NT2/D1 (cell line): ENCODE measurements at places on chromosomes 4 and X.

- DNase-seq, result no peak
These were observed 21.0 kb upstream of the TBC1D14 start for GRCh38 chr4:6888506-6889071.

GRCh38 chr4:7818399-7818911 is 121.2 kb downstream of the AFAP1 start:
- no peak for DNase-seq

- no peak for DNase-seq
These were observed 8.0 kb downstream of the OPRPN start for GRCh38 chr4:70405765-70406164.

- DNase-seq, result no peak
These were observed 9.7 kb upstream of the MAGEA4 start for GRCh38 chrX:151902813-151903591.

DNA sequence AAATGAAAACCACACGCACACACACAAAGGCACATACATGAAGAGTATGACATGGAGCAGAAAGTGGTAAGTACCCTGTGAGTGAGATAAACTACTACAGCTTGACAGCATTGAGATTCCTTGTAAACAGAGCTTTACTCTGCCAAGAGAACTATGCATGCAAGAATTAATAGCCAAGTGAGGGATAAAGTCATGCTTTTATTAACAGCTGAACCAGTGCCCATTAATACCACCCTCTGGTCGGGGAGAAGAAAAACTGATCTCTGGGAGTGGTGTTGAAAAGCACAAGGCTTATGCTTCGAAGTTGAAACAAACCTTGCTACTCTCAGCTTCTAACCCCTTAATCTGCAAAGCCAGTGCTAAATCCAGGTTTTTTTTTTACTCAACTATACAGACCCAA is 95.9 kb upstream of the C1QTNF7 start:
- DNase-seq, result no peak

DNA sequence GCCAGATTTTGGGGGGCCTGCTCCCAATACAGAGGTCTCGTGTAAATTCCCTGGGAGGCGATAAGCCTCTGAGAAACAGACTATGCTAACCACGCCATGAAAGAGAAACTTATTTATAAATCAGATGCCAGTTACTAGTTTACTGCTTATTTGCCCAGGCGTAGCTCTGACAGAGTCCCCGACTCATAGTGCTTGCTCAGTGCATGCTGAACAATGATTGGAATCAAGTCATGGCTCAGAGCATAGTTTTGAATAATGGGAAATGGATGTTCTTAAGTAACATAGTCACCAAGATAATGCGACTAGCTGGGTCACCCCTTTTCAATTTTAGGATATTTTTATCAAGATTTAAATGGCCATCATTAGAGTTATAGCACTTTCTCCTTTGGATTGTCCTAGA is 39.9 kb downstream of the HTT start:
- no peak for DNase-seq

DNA sequence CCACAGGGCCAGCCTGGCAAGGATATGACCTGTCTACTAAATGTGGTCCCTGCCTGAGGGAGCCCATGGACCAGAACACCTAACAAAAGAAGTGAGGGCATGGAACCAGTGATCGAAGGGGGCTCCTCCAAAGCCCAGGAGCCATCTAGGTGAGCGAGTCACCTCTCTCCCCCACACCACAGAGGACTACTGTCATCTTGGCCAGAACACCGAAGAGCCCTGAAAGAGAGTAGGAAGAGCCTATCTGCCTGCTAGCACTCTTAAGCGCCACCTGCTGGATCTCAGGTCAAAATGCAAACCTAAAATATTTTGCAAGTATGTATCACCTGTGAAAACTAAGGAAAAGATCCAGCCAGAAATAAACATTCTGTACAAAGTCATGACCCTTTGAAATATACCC is 137.9 kb upstream of the ZXDB start:
- peak; percentile 16 for DNase-seq

DNA sequence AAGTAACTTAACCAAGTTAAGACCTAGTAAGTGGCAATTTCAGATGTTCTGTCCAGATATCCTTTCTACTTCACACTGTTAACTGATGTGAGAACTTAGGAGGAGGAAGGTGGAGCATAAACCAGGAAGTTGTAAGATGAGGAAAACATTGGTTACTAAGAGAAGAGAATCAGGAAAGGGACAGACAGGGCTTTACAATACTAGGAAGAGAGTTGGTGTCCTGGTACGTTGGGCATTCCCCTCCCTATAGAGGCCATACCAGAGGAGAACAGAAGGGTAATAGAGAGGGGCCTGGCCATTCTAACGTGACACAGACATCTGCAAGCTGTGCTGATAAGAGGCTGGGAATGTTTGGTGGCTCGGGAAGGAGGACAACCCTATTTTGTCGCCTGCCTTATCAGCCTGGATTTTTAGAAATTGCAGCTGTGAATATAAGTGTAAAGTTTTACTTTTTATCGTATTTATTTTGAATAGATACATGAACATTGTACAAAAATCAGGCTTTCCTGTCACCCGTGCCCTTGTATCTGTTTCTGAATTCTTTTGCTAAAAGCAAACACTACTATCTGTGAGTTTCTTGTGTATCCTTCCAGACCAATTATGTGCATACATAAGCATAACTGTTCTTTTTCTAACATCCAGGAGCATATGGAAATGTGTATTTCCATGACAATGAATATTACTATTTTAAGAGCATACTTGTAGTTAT is 53.5 kb upstream of the HPRT1 start:
- no peak for DNase-seq

DNA sequence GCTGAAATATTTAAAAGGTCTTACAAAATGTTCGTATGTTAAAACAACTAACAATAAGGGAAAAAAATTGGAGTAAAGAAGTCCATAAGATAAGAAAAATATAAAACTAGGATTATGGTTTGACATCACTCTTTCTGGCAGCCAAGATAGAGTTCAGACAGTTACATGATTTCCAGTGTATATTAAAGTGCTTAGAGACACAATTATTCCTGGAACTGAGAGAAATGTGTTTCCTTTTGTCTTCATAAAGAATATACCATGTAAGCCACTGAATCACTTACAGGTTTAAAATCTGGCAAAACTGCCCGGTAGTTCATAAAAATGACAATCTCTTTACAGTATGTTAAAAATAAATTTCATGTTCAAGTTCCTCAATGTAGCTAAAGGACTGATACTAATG is 538.7 kb upstream of the ATOH1 start:
- no peak for DNase-seq

GRCh38 chr4:162865102-162865501 is 301.6 kb downstream of the NAF1 start:
- no peak for DNase-seq

DNA sequence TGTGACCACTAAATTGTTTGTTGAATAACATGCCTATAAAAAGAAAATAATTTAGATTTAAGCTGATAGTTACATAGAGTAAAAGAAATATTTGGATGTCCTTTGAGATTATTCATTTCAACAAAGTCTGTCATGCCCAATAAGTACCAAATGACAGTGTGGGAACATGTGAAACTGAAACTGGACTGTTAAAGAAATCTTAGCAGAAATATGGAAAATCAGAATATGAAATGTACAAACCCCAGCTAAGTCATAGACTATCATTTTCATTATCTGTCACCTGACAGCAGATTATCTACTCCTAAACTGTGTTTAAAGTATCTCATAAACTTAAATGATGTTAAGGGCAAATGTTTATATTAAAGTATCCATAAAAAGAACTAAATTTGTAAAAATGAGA is 437.8 kb upstream of the FAM241A start:
- no peak for DNase-seq

DNA sequence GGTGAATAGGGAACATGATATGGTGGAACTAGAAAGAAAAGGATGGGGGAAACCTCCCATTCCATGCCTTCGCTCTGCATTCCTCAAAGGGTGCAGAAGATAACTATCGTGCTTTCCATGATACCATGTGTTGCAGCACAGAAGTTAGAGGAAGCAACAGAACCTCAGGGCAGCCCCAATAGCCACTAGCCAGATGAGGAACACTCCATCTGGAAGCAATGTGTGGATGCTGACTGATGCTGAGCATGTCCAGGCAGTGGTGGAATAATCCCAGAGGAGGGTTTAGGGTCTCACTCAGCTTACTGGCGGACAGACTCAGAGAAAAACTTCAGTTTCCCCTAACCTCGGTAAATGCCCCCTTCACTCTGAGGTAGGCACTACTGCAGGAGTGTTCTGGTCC is 7.5 kb downstream of the SMIM10 start:
- DNase-seq, result no peak

- DNase-seq, result no peak
These were observed 44.6 kb upstream of the GC start for GRCh38 chr4:71828470-71828869.

- no peak for DNase-seq
These were observed 5.4 kb upstream of the FNIP2 start for GRCh38 chr4:158763462-158763861.

DNA sequence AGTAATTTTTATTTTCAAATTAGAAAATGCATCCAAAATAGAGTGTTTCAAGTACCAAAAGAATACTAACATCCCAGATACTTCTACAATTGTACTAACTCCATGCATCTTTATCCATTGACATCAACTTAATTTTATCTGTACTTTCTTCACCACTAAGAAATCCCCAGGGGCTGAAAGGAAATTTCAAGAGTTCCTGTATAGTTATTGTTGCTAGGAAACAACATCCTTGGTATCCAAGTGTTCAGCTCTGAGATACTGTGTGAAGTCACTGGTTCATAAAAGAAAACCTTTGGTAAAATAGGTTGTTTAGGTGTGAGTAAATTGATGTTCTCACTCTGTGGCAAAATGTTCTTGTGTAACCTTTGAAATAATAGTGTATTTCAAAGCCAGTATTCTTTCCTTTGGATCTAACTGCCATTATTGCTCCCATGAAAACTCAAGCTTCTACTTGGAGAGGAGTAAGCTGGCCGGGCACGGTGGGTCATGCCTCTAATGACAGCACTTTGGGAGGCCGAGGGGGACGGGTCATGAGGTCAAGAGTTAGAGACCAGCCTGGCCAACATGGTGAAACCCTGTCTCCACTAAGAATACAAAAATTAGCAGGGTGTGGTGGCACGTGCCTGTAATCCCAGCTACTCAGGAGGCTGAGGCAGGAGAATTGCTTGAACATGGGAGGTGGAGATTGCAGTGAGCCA is 72.9 kb downstream of the COMMD8 start:
- no peak for DNase-seq

DNA sequence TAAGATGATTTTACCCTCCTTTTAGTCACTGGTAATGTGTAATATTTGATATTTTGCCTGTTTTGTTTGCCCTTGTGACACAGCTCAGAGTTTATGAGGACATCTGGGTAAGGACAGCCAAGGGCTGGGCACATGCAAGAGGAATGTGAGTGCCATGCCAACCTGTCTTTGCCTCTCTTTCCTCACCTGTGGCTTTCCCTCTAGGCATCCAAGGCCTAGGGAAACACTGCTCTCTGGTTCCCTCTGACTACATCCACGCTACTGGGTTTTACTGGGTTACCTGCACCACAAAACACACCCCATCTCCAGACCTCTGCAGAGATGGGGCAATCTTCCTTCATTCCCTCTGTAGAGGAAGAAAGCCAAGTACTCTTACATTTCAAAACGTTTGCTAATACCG is 7.7 kb downstream of the HPGDS start:
- no peak for DNase-seq

GRCh38 chrX:15221321-15221720 is 48.6 kb downstream of the ASB9 start:
- DNase-seq, result no peak

DNA sequence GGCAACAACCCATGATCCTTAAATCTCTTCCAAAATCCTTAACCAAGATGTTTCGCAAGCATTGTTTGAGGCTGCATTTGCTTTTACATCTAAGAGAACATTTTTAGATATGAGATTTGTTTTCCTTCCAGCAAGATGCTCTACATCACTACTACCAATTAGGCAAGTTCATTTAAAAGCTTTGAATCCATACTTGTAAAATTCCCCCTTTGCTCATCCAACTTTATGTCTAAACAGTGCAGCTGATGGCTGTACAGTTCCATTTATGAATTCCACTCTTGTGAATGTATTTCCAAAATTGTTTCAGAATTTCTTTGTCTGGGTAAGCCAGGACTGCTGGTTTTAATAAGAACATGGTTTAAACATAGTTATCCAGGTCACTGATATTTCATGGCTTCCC is 31.5 kb downstream of the RAI2 start:
- DNase-seq, result no peak

GRCh38 chr4:74555231-74555630 is 110.3 kb downstream of the AREG start:
- no peak for DNase-seq

- no peak for DNase-seq
These were observed 47.7 kb downstream of the HMGB3 start for GRCh38 chrX:151030845-151031244.

DNA sequence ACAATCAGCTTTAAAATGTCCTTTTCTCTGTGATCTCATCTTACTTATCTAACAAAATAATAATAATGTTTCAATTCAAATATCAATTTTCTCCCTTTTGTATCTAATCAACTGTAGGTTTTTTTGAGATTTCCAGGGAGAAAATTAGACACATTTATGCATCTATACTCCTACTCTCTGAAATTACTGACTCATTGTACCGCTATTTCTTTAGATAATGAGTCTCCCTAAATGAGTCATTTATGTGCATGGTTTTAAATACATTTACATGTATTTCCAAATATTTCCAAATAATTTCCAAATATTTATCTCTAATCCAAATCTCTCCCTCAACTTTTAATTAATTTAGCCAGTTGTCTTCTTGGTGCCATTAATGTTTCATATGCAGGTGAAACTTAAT is 621.0 kb downstream of the TECRL start:
- no peak for DNase-seq

DNA sequence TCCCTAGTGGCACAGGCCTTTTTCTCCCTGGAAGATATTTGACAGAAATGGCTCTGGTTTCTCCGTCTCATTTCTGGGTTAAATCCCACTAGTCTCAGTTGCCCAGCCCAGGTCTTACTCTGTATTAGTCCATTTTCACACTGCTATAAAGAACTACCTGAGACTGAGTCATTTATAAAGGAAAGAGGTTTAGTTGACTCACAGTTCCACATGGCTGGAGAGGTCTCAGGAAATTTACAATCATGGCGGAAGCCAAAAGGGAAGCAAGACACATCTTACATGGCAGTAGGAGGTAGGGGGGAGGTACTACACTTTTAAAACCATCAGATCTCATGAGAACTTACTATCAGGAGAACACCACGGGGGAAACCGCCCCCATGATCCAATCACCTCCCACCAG is 81.9 kb downstream of the FHDC1 start:
- DNase-seq, result no peak

DNA sequence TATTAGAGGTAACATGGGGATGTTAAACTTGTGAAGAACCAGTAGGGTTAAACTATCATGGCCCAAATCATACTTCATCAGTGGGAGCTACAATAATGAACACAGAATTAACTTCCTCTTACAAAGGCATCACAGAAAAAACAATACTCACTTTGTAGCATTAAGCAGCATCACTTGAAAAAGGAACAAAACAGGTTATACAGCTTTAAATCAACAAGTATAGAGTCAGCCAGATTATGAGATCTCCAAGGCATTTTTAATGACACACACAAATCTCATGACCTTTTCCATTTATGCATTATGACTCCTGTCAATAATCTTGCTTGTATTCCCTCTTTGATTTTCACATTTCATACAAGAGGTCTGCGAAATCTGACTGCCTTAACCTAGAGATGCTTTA is 18.3 kb downstream of the FBXL5 start:
- DNase-seq, result no peak
